ENCODE measurements at places on chromosomes 6 and 20. TPM values are rescaled to one million over a fixed set of nuclear protein-coding genes. Genes with fewer than 3 reads are reported as not detected.

- DNase-seq: no peak
Observed at GRCh38 chr6:11297376-11297729, 64.9 kb upstream of the NEDD9 start.

GRCh38 chr20:2293486-2293885 lies 2.3 kb upstream of the TGM3 start:
- no peak for DNase-seq

GRCh38 chr20:8267009-8267408 lies 134.9 kb downstream of the PLCB1 start:
- no peak for DNase-seq

- no peak for DNase-seq
Observed at GRCh38 chr20:25252686-25253421, 5.0 kb downstream of the PYGB start.

DNA sequence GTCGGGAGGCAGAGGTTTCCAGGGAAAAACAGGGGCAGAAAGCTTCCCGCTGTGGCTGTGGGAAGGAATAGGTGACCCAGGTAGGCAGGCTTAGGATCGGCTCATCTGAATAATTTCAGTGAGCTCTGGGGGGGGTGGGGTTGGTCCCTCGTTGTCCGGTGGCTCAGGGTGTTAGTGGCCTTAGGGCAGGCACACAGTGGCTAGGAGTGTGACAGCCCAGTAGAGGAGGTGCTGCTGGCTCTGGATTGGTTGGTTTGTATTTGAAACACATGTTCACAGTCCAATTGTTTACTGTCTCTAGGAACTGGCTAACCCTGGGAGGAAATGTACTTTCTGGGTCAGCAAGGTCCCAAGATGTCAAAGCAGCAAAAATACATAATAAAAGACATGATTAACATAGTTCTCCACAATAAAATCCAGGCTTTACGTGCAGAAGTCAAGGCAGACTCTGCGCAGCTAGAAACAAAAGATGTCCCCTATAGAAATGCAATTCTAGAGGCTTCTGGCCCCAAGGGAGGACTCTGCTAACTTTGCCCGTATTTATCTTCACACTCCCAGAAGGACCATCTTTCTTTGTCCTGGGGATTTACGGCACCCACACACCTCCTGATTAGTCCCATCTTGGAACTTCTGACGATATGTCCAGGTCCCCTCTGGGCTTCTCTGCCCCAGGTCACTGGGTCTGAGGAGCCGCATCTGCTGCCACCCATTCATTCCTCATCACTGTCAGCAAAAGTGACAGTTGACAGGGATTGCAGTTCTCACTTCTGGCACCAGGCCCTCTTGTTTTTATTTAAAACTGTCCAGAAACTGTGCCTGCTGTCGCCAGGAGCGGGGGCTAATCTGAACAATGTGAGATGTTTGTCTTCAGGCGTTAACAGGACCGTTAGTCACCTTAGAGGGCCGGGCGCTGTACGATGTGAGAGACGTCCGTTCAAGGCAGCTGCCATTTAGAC lies 18.7 kb downstream of the MOCS3 start:
- DNase-seq: no peak

GRCh38 chr20:2523919-2524708 lies 12.3 kb upstream of the TMC2 start:
- DNase-seq: peak; percentile 92

GRCh38 chr20:61162451-61162850 lies 89.6 kb upstream of the CDH4 start:
- DNase-seq: no peak

Gene PNLDC1
- 0.14 TPM for total RNA-seq
